ENCODE measurements at places on chromosomes 6 and 20.
A peak's percentile ranks its signal among the peaks of the same experiment; 100 is the strongest.

GRCh38 chr6:106511288-106512047 lies 117.8 kb downstream of the RTN4IP1 start:
- peak; percentile 48 for DNase-seq

- DNase-seq, result no peak
Measured at GRCh38 chr20:41167118-41167470, 29.8 kb downstream of the PLCG1 start.

- no peak for DNase-seq
Measured at GRCh38 chr6:31948306-31948705, 2.4 kb downstream of the CFB start.

DNA sequence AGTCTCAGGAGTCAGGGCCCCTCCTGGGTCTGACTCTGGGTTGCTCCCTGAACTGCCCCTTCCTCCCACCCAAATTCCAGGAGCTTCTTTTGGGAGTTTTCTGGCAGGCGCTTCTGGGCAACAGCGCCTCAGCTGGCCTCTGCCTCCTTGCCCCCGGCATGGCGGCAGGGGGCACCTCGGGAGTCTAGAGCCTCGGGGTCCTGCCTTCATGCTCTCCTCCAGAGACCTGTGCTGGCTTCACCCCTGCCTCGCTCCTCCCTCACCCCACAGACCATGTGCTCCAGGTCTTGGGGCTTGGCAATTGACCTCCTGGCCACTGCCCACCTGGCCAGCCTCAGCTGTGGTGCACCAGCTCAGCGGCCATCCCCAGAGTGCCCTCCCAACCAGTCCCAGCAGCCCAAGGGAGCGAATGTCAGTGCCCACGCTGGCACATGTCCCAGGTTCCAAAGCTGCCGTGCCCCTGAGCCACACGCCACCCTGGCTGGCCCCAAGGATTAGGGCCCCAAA lies 43.4 kb downstream of the SRC start:
- no peak for DNase-seq

DNA sequence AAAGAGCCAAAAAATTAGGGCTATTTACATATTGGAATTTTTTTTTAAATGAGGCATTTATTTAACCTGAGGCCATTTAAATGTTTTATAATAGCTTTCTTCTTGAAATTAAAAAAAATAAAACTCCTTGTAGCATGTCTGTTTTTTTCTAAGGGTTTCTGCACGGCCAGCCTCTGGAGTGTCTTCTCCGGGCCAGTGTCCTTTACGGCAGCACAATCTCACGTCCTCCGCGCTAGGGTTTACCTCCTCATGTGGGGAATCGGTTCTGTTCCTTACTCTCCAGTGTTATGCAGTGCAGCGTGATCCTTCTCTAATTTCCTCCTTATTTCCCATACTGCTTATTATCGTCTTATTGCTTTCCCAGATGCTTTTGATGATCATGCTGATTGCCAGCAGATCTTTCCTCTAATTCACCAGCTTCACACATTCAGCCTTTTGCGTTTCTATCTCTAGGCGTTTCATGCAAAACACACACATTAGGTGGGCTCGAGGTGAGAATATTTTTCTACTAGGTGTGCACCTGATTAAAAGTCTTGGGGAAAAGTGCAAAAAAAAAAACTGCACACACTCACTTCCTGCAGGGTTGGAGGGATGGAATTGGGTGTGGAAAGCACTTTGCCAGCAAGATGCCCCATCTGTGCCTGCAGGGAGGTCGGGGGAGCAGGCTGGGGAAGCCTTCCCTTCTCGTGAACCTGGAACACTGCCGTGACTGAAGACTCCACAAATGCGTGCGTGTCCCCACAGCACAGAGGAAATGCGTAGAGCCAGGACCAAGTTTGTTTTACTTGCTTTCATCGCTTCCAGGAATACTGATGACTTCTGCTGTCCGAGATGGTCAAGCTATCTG lies 56.1 kb downstream of the PSMG4 start:
- DNase-seq, result no peak

DNA sequence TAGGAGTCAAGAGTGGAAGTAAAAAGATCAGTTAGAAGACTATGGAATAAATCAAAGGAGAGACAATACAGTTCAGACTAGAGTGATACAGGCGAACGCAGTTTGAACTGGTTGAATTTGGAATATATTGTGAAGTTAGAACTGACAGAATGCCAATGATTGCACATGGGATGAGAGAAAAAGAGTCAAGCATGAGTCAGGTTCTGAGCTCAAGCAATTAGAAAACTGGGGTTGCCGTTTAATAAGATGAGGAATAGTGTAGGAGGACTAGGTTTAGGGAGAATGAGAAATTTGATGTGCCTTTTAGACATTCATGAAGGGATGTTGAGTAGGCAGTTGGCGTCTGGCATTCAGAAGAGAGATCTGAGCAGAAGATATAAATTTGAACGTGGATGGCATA lies 8.0 kb downstream of the RNF217 start:
- DNase-seq, result peak; percentile 81

GRCh38 chr6:20791074-20791473 lies 256.8 kb downstream of the CDKAL1 start:
- DNase-seq, result no peak

DNA sequence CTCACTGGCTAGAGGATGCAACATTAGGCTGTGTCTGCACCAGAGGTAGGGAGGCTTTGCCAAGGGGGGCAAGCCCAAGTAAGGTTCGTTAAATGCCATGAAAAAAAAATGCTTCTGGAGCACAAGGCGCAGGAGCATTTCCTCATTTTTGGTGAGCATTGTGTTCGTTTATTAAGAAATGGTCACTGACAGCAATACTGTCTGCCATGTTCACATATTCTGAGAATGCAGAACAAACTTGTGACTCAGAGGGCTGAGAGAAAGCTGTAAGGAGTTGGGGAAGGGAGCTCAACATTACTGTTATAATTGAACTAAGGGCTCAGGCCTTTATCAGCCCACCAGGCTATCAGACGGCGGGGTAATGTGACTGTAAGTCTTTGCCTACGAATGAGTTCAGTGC lies 465.4 kb upstream of the BTBD3 start:
- DNase-seq, result peak; percentile 48

GRCh38 chr6:159151266-159151855 lies 17.8 kb upstream of the FNDC1 start:
- peak; percentile 58 for DNase-seq

GRCh38 chr6:30684386-30685156 lies 1.9 kb downstream of the PPP1R18 start:
- DNase-seq, result peak; percentile 44

DNA sequence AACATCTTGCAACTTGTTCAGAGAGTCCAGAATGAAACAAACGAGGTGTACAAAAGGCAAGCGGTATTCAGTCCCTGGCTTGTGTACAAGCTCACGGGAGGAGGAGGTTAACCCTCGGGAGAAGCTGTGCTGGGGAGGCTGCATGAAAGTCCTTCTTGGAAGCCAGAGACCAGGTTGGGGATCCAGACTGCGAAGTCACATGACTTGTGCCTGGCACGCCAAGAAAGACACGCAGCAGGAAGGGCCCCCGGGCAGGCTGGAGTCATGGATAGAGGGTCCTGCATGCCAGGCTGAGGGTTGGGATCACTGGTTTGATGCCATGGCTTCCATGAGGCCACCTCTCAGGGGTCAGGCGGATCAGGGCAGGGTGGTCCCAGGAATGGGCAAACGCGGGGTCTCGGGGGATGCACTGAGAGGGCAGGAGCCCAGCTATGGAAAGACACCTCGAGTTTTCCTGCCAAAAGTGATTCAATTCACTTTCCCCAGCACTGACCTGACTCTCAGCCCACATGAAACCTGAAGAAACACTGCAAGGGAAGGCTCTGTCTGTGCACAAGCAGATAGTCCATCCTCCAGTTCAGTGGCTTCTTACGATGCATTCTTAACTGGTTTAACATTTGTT lies 79.4 kb downstream of the DLL1 start:
- DNase-seq, result no peak

DNA sequence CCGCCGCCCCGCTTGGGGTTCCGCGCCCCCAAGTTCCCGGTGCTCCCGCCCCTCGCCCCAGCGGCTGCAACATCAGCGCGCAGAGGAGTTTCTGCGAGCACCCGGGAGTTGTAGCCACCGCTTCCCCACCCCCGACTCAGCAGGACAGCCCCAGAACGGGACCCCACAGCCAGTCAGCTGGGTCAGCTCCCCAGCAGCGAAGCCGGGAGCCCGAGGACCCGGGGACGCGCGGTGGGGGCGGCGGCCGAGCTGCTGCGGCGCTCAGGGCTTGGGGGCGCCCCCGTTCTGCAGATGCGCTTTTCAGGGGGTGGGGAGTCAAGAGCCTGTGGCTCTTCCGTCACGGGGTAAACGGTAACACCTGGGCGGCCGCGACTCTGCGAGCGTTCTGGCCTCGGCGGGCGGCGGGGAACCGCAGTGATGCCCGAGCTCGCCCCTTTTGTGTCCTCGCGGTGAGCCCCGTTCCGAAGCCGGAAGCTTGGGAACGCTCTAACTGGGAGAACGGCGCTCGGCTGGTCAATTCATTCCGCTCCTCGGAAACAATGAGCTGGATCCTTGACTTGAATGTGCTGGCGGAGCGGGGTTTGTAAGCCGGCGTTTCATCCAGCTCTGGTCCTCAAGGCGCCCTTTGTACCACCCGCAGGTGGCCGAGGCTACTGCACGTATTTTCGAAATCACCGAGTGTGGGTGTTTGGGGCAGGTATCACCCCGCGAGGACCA lies 774 bp downstream of the PLEKHG1 start:
- peak; percentile 43 for DNase-seq

DNA sequence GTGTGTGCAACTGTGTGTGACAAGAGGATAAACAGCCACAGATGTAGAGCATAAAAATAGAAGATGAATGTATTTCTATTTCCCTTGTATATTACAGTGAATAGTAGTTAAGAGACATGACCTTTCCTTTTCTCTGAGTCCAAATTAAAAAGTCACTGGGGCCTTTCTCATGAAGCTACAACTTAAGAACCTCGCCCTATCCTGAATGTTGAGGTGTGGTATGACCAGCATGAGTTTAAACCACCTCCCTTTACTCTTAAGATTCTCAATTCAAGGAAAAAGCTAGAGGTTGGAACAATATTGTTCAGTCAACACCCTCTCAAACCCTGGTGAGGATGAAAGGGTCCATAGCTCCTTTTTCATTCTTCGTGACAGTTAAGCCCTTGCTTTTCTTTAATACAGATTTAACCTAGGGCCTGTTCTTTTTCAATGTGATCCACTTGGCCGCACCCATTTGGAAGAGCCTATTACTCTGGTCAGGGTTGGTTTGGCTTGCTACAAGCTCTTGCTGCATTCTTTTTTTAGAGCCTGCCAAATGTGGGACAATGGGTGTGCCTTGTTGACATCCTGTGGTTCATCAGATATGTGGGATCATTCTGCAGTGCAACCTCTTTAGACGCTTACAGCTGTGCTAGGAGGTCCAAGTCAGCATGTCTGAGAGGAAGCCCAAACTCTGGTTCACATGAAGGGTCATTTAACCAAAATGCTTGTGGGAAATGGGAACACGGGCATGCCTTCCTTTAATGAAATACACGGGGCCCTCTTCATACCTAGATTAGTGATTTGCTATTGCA lies 290.0 kb downstream of the HAO1 start:
- peak; percentile 51 for DNase-seq

DNA sequence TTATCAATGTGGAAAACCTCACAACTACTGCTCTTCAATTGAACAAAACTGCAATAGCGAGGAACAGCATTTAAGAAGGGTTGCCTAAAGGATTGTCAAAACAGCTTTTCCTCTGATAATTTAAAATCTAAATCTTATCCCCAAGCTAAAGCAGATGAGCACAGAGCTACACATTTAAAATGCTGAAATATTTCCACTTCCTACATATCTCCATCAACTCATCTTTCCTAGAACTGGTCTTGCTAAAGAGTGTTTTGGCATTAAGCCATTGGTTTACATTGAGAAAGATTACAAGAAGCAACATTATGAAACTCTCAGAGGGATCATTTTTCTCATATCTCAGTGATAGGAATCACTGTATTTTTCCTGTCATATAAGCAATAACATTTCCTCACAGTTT lies 3.6 kb downstream of the OR10C1 start:
- DNase-seq, result no peak

DNA sequence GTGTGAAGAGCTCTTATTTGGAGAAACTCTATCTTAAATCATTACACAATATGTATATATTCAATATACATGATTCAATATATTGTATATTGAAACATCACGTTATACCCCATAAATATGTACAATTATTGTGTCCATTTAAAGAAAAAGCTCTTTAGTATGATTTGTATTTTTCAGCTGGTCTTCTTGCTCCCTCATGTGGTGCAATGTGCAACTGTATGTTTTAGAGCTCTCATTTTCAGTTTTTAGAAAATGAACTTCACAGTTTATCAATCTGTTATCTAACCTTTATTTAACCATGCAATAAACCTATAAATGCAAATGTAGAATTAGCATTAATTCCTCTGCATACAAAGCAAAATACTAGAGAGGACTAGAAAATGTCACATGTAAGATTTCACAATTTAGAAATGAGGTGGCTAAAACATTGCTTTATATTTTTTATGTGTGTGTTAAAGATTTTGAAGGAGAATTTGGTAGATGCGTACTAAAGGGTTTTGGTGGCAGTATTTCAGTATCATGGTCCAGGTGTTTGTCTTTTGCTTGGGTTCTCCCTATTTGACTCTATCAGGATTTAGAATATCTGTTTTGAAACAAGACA lies 167.1 kb downstream of the PHF3 start:
- peak; percentile 63 for DNase-seq

DNA sequence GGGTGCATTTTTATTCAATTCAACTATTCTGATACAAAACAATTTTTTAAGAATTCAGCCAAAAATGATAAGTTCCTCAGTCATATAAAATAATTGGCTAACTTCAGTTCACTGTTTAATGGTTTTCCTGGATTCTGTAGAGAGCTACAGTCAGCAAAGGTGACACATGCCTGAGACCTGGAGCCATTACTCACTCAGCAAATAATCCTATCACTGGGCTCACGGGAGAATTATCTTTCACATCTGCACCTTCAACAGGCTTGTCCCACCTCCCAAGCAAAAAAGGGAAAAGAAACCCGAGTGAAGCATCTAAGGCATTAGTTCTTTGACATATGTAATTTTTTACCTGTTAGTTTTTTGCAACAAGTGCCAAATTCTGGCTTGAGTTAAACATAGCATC lies 34.9 kb upstream of the FOXA2 start:
- no peak for DNase-seq

DNA sequence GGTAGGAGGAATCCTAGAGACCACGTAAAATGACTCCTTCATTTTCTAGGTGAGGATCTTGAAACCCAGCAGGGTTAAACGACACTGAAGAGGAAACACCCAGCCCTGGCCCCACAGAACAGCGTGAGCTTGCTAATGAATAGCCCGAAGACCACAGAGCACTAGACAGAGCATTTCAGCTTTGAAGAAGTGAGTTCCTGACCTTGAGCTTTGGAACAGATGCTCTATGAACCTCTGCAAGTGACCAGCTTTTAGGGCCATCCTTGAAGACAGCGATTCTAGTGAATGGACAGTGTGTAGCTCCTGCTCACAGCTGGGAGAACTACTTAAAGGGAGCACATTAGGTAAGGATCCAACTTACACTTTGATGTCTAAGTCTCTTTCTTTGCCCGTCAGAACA lies 74.0 kb upstream of the FRMD1 start:
- DNase-seq, result no peak

GRCh38 chr6:27295301-27296079 lies 16.6 kb downstream of the POM121L2 start:
- peak; percentile 88 for DNase-seq

- DNase-seq, result no peak
Measured at GRCh38 chr20:22946596-22946995, 88.5 kb upstream of the SSTR4 start.

All from fibroblast of mammary gland (primary cell).